ENCODE measurements at places on chromosomes 16 and 17. TPM values are rescaled to one million over a fixed set of nuclear protein-coding genes. Genes with fewer than 3 reads are reported as not detected.
A peak's percentile ranks its signal among the peaks of the same experiment; 100 is the strongest.

DNA sequence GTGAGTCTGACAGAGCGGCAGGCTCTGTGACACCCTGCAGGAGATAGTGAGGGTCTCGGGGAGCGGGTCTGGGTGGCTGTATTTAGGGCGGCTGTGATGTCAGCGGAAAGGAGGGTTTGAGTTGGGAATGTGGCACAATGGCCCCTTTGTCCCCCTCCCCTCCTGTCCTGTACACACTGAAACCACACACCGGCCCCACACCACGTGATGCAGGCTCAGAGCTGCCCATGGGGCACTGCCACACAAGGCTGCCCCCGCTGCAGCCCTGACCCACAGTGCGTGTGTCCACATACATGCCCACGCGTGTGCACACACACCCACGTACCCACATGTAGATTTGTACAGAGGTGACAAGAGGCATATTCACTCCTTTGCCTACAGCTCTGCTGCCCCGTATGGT lies 15.3 kb downstream of the SGCA start:
- DNase-seq, result no peak

DNA sequence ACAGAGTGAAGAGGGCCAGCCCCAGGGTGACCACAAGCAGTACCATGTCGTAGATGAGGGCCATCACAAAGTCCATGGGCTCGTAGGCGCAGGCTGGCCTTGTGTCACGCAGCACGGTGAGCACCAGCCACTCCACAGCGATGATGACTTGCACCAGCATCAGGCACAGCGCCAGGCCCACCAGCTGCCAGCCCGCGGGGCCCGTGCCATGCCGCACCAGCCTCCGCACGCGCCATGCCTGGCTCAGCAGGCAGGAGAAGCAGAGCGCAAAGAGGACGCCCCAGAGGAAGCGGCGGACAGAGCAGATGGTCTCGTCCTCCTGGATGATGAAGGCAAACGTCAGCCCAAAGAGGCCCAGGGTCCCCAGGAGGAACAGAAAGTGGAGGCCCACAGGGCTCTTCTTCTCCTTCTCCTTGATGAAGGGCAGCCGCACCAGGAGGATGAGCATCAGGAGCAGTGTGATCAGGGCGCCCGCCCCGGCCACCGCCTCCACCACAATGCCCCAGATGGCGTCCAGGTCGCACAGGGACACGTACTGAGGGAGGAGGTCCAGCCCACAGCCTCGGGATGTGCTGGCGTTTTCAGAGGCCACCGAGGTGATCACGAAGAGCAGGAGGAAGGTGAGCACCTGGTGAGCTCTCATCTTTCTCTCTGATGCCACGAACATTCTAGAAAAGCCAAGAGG lies 12.3 kb downstream of the GPRC5B start:
- no peak for DNase-seq

- DNase-seq, result no peak
These were observed 28.2 kb downstream of the BCO1 start for GRCh38 chr16:81266680-81267095.

DNA sequence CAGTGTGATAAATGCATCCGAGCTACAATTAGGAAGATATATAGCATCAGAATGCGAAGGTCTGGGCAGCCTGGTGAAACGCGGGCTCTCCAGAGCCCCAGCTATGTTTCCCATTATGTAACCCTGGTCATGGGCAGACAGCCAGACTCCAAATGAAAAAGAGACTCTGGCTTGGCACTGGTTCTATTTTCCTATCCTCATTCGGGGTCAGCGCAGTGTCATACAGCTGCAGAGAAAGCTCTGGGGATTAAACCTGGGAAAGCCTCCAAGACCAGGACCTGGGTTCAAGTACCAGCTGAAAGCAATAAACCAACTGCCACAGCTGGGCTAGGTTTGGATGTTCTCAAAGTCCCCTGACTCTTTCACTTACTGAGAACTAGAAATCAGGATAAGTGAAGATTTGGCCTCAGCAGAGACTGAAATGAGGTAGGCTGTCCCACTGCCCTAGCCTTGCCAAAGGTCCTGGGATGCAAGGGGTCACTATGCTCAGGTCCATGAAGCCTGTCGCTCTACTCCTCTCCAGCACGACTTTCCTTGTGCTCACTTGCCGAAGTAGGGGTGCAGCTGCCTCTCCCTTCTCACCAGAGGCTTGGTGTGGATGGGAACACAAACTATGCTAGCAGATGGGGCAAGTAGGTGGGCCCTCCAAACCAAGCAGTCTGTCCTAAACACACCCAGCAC lies 123.8 kb downstream of the SMG6 start:
- DNase-seq, result peak; percentile 91

DNA sequence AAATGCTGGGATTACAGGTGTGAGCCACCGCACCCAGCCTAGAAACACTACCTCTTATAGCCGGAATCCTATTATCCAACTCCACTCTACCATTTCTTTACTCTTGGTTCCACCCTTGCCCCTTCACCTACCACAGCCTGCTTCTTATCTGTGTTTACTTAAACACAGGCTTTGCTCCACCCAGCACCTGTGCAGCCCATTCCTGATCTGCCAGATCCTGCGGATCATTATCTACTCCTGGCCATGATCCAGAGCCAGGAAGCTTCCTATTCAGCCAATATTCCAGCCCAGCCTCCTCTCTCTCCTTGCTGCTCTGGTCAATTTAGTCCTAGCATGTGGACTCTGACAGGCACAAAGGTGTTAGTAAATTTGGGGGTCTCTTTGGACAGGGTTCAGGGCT lies 98.8 kb upstream of the MED13 start:
- no peak for DNase-seq

DNA sequence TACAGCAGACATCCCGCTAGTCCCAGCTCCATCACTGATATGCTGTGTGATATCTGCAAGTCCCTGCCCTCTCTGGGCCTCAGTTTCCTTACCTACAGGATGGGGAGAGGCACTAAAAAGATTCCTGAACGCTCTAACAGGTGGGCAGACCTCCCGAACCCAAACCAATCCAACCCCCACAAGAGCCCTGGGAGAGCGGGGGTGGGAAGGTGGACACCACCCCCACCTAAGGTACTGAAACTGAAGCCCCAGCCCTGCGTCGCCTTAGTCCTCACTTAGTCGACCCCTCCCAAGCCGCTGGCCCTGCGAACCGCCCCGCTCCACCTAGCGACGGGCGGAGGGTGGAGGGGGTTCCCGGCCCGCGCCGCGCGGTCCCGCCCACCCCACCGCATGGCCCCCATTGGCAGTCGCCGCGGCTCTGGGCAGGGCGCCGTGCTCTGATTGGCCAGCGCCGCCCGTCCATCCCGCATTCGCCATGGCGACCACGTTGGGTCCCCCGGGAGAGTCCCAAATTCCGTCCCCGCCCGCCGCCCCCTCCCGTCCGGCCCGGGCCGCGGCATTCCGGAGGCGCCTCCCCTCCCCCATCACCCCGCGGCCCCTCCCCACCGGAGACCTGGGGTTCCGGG lies 578 bp downstream of the CCDC102A start:
- peak; percentile 47 for DNase-seq

GRCh38 chr16:65665586-65665985 lies 543.7 kb upstream of the CDH11 start:
- no peak for DNase-seq

DNA sequence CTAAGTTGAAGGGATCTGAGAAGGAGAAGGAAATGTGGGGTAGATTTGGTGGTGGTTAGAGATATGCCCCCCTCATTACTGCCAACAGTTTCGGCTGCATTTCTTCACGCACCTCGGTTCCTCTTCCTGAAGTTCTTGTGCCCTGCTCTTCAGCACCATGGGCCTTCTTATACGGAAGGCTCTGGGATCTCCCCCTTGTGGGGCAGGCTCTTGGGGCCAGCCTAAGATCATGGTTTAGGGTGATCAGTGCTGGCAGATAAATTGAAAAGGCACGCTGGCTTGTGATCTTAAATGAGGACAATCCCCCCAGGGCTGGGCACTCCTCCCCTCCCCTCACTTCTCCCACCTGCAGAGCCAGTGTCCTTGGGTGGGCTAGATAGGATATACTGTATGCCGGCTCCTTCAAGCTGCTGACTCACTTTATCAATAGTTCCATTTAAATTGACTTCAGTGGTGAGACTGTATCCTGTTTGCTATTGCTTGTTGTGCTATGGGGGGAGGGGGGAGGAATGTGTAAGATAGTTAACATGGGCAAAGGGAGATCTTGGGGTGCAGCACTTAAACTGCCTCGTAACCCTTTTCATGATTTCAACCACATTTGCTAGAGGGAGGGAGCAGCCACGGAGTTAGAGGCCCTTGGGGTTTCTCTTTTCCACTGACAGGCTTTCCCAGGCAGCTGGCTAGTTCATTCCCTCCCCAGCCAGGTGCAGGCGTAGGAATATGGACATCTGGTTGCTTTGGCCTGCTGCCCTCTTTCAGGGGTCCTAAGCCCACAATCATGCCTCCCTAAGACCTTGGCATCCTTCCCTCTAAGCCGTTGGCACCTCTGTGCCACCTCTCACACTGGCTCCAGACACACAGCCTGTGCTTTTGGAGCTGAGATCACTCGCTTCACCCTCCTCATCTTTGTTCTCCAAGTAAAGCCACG lies 28.3 kb downstream of the STH start:
- DNase-seq, result no peak

DNA sequence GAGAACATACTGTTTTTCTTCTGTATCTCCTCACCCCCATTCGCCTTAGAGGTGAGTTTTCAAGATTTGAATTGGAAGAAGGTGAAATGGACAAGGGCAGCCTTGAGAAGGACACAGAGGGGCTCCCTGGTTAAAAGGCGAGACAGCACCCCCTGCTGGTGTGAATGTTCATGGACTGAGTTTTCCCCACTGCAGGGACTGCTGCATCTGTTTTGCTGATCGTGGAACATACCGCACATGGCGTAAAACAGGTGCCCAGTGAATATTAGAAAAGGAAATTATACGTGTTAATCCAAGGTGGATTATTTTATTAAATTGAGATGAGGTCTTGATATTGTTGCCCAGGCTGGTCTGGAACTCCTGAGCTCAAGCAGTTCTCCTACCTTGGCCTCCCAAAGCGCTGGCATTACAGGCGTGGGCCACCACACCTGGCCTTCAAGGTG lies 54.5 kb downstream of the NDE1 start:
- no peak for DNase-seq

DNA sequence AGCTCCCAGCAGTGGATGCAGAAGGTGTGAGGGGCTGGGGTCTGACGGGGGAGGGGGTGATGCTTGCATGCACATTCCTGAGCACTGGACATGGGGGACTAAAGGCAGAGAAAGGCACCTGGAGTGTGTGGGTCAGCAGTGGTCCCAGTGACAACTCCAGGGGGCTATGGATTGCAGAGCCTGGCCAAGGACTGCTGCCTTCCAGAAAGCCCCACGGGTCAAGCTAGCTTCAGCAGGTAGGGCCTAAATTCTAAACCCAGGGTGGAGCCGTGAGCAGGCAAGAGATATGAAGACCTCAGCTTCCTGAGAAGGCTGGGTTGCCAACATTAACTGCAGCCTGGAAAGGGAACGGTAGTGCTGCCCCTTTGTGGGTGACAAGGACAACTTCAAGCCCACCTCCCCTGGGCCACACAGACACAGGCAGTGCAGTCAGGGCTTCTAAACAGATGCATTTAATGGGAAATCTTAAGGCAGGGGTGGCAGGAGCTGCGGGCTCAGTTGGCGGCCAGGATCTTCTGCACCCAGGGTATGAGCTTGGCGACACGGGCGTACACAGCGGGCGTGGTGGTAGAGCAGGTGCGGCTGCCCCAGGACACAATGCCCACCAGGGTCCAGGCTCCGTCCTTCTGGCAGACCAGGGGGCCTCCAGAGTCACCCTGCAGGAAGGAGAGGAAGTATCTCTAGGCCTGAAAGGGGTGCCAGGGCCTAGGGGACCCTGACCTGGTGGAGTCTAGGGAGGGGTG lies 3.1 kb downstream of the CTRB2 start:
- DNase-seq, result no peak

DNA sequence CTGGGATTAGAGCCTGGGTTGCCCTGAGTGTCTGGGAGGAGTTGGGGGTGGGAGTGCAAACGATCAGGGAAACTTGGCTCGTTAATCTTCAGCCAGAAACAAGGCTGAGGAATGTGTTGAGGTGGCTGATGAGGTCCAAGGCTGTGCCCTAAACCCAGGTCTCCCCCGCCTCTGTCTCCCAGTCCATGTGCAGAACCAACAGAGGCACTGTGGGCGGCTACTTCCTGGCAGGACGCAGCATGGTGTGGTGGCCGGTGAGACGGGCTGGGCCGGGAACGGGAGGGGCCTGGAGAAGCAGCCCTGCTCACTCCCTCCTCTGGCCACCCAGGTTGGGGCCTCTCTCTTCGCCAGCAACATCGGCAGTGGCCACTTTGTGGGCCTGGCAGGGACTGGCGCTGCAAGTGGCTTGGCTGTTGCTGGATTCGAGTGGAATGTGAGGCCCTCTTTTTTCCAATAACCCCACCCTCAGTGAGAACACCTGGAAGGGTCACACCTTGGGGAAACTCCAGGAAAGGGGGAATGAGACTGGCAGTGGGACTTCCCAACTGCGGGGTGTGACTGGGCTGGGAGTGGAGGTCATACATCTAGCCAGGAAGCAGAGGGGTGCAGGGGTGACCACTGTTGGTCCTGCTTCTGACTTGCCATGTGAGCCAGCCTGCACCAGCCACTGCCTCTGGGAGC lies 1.7 kb downstream of the SLC5A2 start:
- DNase-seq, result no peak

STARD3 gene
- total RNA-seq, result 18.2 TPM

PERCC1 gene
- total RNA-seq, result not detected

CTRL gene
- not detected for total RNA-seq

CDH8 gene
- 8.9 TPM for total RNA-seq

SERPINF2 gene
- total RNA-seq, result 0.37 TPM

ARHGAP23 gene
- total RNA-seq, result 53.8 TPM

ABCC12 gene
- total RNA-seq, result not detected
